ENCODE measurements at places on chromosomes 7 and 10.

GRCh38 chr7:102138676-102139075, 148.0 kb upstream of the SH2B2 start:
- no peak for DNase-seq

DNA sequence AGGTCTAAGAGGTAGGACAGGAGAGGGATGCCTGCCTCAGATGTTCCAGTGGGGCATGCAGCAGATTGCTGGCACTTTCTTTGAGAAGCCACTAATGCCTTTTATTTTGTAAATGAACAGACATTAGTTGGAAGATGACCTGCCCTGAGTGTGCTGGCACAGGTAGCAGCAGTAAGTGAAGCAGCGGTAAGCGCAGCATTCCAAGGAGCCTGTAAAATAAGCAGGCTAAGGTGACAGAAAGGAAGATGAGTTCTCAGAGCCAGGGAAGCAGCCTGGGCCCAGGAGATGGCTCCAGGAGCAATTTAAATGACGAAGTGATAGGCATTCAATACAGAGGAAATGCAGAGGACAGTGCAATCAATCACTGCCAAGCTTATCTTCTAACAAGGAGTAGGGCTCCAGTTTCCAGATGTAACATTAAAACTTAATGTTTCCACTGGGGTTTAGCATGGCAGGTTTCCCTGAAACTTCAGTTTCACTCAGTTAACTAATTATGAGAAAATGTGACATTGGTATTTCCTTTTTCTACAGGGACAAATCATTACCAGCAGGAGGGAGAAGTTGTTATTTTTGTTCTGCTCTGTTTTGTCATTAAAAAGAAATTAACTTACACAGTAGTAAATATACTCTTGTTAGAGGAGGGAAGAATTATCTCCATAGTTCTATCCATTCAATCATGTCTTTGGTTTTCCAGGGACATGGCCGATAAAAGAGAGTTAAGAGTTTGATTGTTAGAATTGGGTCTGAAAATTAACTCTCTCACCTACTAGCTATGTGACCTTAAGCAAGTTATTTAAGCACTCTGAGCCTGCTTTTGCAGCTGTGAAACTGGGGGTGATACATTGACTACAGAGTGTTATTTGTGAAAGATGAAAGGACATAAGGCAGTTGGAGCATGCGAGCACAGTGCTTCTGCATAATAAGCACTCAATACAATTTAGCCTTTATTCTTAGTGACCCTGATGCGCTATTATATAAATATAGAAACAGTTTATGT, 96.6 kb upstream of the PTN start:
- DNase-seq = no peak

DNA sequence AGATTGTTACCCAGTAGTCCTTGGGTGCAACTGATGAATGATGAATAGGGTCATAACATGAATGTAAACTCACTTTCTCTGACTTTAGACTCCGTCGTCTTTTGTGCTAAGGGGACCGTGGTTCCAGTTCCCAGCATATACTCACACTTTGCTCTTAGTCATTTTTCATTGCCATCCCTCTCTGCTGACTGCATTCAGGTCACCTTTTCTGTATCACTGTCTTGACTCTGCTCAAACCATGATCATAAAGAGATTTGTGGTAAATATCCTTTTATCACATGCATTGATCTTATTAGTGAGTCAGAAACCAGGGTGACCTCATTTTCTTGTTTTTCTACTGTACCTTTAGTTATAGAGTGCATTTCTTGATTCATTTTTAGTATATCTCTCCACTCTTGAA, 141.1 kb upstream of the AGR3 start:
- DNase-seq = peak; percentile 64

DNA sequence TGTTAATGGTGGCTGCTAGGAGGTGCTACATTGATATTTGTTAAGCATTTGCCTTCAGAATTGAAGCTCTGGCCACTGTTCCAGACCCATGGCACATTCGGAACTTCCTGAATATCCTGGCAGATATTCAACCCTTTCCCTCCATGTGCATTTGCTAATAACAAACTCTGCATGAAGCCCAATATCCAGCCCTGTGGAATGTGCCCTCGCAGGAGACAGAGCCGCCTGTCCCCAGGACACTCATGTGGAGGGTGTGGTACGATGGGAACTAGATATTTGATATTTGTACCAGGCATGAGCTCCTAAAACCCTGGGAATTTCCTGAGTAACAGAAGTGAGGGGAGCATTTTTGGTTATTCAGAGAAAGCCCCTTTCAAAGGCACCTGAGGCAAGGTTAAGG, 21.6 kb upstream of the ARHGAP22 start:
- no peak for DNase-seq

DNA sequence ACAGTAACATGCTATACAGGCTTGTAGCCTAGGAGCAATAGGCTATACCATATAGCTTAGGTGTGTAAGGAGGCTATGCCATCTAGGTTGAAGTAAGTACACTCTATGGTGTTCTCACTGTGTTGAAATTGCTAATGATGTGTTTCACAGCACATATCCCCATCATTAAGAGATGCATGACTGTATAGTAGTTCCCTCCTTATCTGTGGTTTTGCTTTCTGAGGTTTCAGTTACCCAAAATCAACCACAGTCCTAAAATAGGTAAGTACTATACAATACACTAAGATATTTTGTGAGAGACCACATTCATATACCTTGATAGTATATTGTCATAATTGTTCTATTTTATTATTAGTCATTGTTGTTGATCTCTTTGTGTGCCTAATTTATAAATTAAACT, 12.7 kb downstream of the FZD1 start:
- DNase-seq = no peak

GRCh38 chr7:54955696-54956420, 63.0 kb upstream of the EGFR start:
- DNase-seq = no peak

DNA sequence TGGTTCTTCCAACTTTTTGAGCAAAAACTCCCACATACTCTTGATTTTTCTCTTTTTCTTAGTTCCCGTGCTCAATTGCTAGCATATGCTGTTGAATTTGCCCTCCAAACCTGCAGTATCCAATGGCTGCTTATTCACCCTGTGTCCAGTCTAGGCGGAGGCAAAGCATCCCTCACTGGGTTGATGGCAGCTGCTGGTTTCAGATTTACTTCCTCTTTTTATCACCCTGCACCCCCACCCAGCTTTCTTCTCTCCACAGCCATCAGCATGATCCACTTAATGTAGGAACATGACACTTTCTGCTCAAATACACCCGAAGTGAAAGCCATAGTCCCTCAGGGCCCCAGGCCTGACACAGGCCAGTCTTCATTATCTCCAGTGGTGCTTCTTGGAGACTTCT, 87.6 kb upstream of the ADARB2 start:
- no peak for DNase-seq

DNA sequence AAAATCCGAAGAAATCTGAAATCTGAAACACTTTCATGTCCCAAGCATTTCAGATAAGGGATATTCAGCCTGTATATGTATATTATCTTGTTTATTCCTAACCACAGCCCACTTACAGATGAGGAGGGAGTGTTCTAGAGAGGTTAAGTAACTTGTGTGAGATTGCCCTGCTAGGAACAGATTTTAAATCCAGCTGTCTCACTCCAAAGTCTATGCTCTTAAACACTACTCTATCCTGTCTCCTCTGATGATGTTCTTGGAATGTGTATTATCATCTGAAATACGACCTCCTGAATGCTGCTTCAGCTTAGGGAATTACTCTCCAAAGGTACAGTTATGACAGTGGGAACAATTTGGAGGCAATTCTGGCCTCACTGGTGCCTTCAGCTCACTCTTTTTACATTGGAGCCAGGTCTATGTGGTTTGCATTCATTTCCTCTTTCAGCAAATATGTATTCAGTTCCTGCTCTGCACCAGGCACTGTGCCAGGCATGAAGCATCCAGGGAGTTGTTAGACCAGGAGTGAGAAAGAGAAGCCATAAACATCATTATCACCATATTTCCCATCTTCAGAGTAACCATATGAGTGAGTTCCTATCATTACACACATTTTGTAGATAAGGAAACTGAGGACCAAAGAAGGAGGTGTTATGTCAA, 70.2 kb downstream of the NOC3L start:
- DNase-seq = no peak

GRCh38 chr10:63383141-63383540, 82.6 kb downstream of the JMJD1C start:
- DNase-seq = no peak

DNA sequence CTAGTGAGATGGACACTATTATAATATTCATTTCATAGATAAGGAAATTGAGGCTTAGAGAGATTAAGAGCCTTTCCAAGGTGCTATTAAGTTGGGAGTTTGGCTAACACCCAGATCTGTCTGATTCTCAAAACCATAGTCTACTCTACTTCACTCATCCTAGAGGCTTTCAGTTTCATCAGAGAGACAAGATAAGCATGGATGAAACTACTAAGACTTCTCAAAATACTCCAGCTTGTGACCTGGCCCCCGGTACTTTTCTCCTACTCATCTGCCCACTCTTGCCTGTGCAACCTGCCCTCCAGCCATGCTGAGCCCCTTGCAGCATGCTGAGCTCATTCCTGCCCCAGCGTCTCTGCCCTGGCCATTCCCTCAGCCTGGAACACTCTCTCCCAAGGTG, 12.2 kb upstream of the SLC35B4 start:
- DNase-seq = no peak

All from activated effector memory CD4-positive, alpha-beta T cell treated with anti-CD3 and anti-CD28 coated beads, Interleukin-2, amount 50 U/mL, for 16 hours (primary cell).